T-helper 17 cell (primary cell): ENCODE measurements at places on chromosomes 2 and 18.

DNA sequence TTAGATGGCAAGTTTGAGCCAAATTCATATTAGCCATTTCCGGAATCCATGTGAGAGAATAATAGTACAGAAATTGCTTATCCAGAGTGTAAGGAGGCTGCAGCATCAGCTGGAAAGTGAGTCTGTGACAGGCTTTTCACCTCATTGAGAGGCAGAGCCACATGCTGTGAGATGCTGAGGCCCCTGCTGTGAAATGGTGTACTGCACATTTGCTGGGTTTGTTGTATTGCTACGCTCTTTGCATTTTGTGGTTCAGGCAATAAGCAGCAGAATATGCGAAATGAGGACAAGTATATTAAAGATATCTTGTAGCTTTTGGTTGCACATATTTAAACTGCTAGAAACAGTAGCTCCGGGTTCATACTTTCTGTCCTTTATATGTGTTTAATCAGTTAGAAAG is 37.0 kb downstream of the NABP1 start:
- no peak overlapping the region for H3K27ac ChIP-seq
- H3K27me3 ChIP-seq = no peaks in the 10 kb centered on the region
- peaks cover 10% of the 10 kb centered on the region for H3K36me3 ChIP-seq
- no peak for DNase-seq
- peaks cover 3% of the 10 kb centered on the region for H3K4me1 ChIP-seq

DNA sequence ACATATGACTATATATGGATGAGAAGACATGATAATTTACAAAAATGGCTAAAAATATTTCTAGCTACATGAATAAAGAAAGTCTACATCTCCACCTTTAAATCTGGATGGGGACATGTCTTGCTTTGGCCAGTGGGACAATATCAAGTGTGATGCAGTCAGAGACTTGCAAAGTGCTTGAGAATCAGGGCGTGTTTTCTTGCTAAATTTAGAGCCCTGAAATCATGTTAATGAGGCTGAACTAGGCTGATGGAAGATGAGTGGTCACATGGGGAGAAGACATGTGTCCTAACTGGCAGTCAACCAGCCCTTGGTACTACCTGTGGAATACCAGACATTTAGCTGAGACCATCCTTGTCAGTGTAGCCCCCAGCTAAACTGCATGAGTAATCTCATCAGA is 278.5 kb upstream of the RGPD4 start:
- H3K27me3 ChIP-seq = no peaks in the 10 kb centered on the region
- no peak overlapping the region for H3K27ac ChIP-seq
- DNase-seq = no peak
- H3K4me1 ChIP-seq = no peaks in the 10 kb centered on the region
- H3K36me3 ChIP-seq = no peaks in the 10 kb centered on the region

- H3K27ac ChIP-seq = no peak overlapping the region
- H3K36me3 ChIP-seq = no peaks in the 10 kb centered on the region
- DNase-seq = no peak
- H3K4me1 ChIP-seq = no peaks in the 10 kb centered on the region
- peaks cover 6% of the 10 kb centered on the region for H3K27me3 ChIP-seq
- H3K4me3 ChIP-seq = no peak overlapping the region
Observed at GRCh38 chr2:15984368-15985255, 44.3 kb downstream of the MYCN start.

DNA sequence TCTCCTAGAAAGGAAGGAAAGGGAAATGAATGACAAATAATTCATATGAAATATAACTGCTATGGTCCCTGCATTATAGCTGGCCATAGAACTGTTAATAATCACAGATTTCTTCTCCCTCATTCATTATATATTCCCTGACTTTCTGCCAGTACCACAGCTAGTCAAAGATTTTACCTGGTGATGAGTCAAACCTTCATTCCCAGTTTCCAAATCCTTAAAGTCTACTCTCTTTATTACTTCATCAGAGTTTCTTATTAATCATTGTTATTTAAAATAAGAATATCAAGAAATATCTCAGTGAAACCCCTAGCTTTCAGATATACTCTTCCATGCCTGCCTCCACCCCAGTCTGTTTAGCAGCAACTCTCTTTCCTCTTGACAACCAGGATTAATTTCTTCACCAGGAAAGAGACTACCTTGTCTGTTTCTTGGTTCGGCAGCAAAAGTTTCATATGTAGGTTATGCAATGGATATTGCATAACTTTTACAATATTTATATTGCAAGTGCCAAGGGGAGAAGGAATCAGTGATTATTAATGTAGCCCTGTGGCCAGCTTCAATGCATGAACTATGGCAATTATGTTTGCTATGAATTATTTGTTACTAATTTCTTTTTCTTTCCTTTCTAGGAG is 533.8 kb downstream of the FBXO15 start:
- H3K36me3 ChIP-seq = no peaks in the 10 kb centered on the region
- no peaks in the 10 kb centered on the region for H3K4me1 ChIP-seq
- no peak for DNase-seq
- H3K27ac ChIP-seq = no peak overlapping the region
- H3K27me3 ChIP-seq = no peaks in the 10 kb centered on the region

- no peak for DNase-seq
- no peak overlapping the region for H3K4me3 ChIP-seq
- no peaks in the 10 kb centered on the region for H3K27me3 ChIP-seq
Observed at GRCh38 chr2:184322615-184323014, 275.7 kb upstream of the ZNF804A start.

GRCh38 chr2:28521663-28522062 is 25.8 kb downstream of the PLB1 start:
- H3K4me1 ChIP-seq = no peaks in the 10 kb centered on the region
- no peak overlapping the region for H3K27ac ChIP-seq
- H3K27me3 ChIP-seq = peaks cover 77% of the 10 kb centered on the region
- no peak overlapping the region for H3K4me3 ChIP-seq
- no peaks in the 10 kb centered on the region for H3K36me3 ChIP-seq
- no peak for DNase-seq

DNA sequence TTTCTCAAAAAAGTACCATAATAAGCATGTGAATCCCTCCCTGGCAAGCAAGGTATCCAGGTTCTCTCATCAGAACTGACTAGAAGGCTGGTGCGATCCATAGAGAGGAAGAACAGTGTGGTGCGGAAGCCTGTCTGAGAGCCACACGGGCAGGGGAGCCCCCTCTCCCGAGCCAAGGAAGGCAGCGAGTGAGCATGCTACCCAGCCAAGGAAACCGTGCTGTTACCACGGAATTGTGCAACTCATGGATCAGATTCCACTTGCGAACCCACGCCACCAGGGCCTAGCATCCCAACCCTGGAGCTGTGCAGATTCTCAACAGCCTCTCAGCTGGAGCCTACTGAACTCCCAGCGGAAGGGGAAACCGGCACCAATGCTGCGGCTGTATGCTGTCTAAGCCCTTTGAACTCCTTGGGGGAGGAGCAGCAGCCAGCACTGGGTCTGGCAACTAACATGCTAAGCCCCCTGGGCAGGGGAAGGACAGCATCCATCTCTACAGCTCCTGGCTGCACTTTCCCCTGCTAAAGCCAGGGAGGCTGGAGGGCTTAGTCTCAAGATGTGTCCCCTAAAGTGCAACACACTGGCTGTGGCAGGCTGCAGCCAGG is 823.1 kb downstream of the EPHA4 start:
- H3K4me3 ChIP-seq = no peak overlapping the region
- H3K27me3 ChIP-seq = no peaks in the 10 kb centered on the region
- no peak for DNase-seq

- H3K4me1 ChIP-seq = peaks cover 2% of the 10 kb centered on the region
- H3K36me3 ChIP-seq = no peaks in the 10 kb centered on the region
- no peak overlapping the region for H3K27ac ChIP-seq
- DNase-seq = no peak
- H3K27me3 ChIP-seq = peaks cover 23% of the 10 kb centered on the region
Observed at GRCh38 chr18:10074110-10074509, 160.3 kb downstream of the VAPA start.

DNA sequence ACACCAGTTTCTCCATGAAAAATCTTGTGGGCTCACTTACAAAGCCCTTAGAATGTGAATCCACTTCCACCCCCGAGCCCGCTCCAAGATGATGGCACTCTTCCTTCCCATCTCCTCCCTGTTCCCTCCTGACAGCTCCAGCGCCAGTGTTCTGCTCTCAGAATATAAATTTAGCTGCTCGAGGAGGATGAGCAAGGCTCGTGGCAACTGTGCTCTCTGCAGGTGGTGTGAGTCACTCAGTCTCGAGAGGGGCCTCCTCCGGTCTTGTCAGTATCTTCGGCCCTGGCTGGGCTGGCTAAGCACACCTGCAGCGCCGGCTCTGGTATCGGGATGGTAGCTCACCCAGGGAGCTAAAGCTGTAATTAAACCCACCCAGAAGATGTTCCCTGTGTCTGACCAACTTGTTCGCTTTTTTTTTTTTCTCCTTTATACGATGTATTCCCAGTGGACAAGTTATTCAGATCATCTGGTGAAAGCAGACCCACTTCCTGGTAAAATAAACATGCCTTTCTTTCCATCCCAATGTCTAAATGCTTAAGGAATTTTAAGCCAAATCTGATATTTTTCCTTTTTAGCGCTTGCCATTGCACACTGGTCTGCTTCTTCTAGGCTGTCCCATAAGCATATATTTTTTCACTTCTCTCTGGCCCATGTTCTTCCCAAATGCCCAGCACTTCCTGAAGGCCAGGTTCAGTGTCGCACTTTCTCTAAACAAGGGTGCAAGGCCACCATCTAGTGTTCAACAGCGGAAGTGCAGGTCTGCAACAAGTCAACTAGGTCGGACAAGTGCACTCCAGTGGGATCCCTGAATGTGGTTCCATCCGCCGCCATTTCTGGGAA is 31.4 kb upstream of the YPEL5 start:
- no peak overlapping the region for H3K4me3 ChIP-seq
- peak overlapping the region; percentile 24 for H3K27ac ChIP-seq
- peaks cover 29% of the 10 kb centered on the region for H3K27me3 ChIP-seq
- H3K36me3 ChIP-seq = peaks cover 3% of the 10 kb centered on the region
- H3K4me1 ChIP-seq = peaks cover 7% of the 10 kb centered on the region
- peak; percentile 49 for DNase-seq

GRCh38 chr2:109318150-109318948 is 189.3 kb downstream of the SH3RF3 start:
- no peaks in the 10 kb centered on the region for H3K36me3 ChIP-seq
- H3K4me1 ChIP-seq = peaks cover 12% of the 10 kb centered on the region
- no peak for DNase-seq

- no peak for DNase-seq
- peaks cover 6% of the 10 kb centered on the region for H3K36me3 ChIP-seq
- no peak overlapping the region for H3K4me3 ChIP-seq
Observed at GRCh38 chr2:25421820-25422411, 80.2 kb upstream of the DNMT3A start.

DNA sequence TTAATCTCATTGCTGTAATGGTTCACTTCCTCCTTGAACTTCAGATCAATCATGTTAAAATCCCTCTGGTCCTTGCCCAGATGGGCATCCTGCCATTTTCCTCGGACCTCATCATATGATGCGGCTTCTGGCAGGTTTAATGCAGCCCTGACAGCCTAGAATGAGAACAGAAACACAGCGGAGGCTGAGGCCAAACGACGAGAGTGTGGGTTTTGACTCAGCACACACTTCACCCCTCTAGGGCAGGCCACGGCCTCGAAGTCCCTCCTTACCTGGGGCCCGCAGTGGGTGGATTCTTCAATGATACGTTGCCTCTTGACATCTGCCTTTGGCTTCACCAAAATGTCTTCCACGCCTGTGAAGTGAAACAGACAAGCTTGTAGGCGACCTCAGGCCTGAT is 56.8 kb downstream of the POLR1A start:
- H3K36me3 ChIP-seq = peaks cover 4% of the 10 kb centered on the region
- H3K27ac ChIP-seq = no peak overlapping the region
- DNase-seq = no peak
- H3K4me3 ChIP-seq = no peak overlapping the region
- H3K27me3 ChIP-seq = no peaks in the 10 kb centered on the region

DNA sequence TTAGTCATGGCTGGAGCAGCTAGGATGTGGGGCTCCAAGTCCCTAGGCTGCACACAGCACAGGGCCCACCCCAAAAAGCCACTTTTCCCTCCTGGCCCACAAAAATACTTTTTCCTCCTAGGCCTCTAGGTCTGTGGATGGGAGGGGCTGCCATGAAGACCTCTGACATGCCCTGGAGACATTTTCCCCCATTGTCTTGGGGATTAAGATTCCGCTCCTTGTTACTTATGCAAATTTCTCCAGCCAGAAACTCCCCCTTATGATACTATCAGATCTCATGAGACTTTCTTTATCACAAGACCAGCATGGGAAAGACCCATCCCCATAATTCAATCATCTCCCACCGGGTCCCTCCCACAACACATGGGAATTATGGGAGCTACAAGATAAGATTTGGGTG is 125.9 kb downstream of the ESCO1 start:
- no peak for DNase-seq
- no peak overlapping the region for H3K4me3 ChIP-seq
- H3K36me3 ChIP-seq = peaks cover 2% of the 10 kb centered on the region
- no peak overlapping the region for H3K27ac ChIP-seq
- H3K27me3 ChIP-seq = peaks cover 23% of the 10 kb centered on the region

DNA sequence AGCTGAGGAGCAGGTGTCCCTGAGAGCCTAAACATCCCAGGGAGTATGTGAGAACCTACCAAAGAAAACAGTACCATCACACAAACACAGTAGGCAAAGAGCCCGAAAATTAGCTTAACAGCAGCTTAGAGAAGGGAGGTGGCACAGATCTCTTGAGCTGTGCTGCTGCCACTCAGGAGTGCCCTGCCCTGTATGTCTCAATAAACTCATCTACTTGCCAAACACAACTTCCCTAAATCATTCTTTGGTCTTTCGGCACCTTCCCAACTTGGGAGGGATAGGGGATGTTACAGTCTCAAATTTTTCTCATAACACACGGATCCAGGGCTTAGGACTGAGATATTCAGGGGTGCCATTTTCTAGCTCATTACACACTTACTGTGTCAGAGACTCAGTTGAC is 45.3 kb upstream of the C1D start:
- DNase-seq = no peak
- no peaks in the 10 kb centered on the region for H3K4me1 ChIP-seq
- H3K36me3 ChIP-seq = peaks cover 3% of the 10 kb centered on the region

DNA sequence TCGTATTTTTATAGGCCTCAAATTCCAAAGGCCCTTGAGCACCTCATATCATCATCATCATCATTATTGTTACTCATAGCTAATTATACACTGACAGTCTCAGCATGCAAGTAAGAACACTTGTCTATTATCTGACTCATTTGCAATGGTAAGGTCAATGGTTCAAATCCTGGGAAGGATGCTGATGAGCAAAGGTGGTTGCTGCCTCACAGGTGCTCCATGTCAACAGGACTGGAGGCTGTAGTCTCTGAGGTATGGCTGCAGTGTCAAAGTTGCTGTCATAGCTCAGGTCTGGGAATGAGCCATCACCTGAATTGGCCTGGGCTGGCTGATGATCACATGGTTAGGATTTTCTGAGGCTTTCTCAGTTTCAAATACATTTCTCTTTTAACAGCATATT is 379.3 kb downstream of the BCL11A start:
- H3K27ac ChIP-seq = no peak overlapping the region
- no peaks in the 10 kb centered on the region for H3K27me3 ChIP-seq
- no peak for DNase-seq
- H3K4me3 ChIP-seq = no peak overlapping the region

- no peak overlapping the region for H3K27ac ChIP-seq
- H3K4me1 ChIP-seq = no peaks in the 10 kb centered on the region
- DNase-seq = no peak
- H3K27me3 ChIP-seq = no peaks in the 10 kb centered on the region
- H3K36me3 ChIP-seq = no peaks in the 10 kb centered on the region
- H3K4me3 ChIP-seq = no peak overlapping the region
Observed at GRCh38 chr2:154686162-154686561, 12.3 kb upstream of the KCNJ3 start.
